ENCODE measurements at places on chromosomes 3 and 15. TPM values are rescaled to one million over a fixed set of nuclear protein-coding genes. Genes with fewer than 3 reads are reported as not detected.

- no peaks in the 10 kb centered on the region for H3K4me1 ChIP-seq
- H3K36me3 ChIP-seq = no peaks in the 10 kb centered on the region
- no peak overlapping the region for H3K27ac ChIP-seq
- no peak for DNase-seq
Measured at GRCh38 chr3:59685432-59685831, 635.6 kb upstream of the CFAP20DC start.

DNA sequence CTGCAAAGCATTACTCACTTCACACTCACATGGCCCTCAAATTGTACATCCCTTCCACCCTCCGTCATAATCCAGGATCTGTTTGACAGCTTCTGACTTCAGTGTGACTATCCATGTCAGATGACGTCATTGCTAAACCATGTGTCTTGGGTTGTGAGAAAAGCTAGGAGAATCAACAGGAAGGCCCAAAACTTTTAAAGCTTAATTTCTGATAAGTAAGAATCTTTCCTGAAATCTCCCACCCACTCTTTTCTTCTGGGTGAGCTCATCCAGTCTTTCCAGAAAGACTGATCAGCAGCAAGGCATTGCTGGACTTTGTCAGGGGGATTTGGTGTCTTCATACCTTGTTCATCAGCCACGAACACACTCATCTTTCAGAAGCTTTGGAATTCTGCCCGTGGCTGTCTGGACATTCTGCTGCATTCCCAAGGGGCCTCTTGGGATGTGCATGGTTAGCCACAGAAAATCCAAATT, 11.5 kb upstream of the LMCD1 start:
- H3K4me3 ChIP-seq = no peak overlapping the region
- H3K27me3 ChIP-seq = no peaks in the 10 kb centered on the region
- no peak for DNase-seq
- no peaks in the 10 kb centered on the region for H3K36me3 ChIP-seq

DNA sequence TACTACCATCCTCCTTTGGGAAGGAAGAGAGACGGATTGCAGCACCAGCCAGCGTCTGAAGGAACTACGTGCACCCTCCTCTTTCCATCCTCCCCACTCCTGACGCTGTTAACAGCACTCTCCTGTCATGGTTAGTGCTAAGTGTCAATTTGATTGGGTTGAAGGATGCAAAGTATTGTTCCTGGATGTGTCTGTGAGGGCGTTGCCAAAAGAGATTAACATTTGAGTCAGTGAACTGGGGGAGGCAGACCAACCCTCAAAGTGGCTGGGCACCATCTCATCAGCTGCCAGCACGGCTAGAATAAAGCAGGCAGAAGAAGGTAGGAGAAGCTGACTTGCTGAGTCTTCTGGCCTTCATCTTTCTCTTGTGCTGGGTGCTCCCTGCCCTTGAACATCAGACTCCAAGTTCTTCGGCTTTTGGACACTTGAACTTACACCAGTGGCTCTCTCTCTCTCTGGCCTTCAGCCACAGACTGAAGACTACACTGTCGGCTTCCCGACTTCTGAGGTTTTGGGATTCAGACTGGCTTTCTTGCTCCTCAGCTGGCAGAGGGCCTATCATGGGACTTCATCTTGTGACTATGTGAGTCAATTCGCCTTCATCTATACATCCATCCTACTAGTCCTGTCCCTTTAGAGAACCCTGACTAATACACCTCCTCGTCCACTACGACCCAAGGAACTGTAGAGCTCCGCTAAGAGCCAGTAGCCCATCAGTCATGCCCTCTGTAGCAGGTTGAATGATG, 128.2 kb upstream of the HES1 start:
- H3K4me3 ChIP-seq = no peak overlapping the region
- DNase-seq = no peak
- H3K4me1 ChIP-seq = peaks cover 8% of the 10 kb centered on the region
- no peaks in the 10 kb centered on the region for H3K36me3 ChIP-seq
- H3K27ac ChIP-seq = no peak overlapping the region

GRCh38 chr15:63669074-63669473, 71.9 kb downstream of the FBXL22 start:
- H3K4me3 ChIP-seq = no peak overlapping the region
- no peak for DNase-seq
- no peaks in the 10 kb centered on the region for H3K27me3 ChIP-seq
- no peak overlapping the region for H3K27ac ChIP-seq
- H3K36me3 ChIP-seq = peaks cover 63% of the 10 kb centered on the region

DNA sequence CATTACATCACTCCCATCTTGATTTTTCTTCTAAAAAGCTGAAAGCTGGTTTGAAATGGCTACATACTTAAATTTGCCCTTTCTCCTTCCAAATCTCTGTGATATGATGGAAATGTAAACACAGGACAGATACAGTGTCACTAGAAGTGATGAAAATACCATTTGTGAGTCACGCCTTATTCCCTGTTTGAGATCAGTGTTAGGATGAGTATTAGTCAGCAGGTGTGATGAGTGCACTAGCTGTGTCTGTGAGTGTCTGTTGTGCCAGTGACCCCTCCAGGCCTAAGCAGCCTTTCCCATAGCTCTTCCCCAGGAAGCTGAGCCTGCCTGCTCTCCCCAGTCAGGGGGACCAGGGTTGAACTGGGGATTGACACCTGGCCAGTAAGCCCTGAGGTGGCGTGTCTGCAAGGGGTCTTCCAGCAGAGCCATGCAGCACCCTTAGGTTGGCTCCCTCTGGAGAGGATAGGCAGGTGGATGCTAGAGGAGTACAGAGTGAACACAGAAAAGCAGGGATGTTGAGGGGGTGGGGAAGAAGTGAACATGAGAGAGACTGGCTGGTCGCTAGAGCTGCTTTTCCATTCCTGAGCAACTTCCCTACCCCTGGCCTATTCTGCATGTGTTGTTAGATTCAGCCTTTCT, 92.0 kb downstream of the PDE8A start:
- H3K27me3 ChIP-seq = no peaks in the 10 kb centered on the region
- H3K27ac ChIP-seq = no peak overlapping the region
- H3K4me3 ChIP-seq = no peak overlapping the region
- H3K4me1 ChIP-seq = peaks cover 9% of the 10 kb centered on the region

DNA sequence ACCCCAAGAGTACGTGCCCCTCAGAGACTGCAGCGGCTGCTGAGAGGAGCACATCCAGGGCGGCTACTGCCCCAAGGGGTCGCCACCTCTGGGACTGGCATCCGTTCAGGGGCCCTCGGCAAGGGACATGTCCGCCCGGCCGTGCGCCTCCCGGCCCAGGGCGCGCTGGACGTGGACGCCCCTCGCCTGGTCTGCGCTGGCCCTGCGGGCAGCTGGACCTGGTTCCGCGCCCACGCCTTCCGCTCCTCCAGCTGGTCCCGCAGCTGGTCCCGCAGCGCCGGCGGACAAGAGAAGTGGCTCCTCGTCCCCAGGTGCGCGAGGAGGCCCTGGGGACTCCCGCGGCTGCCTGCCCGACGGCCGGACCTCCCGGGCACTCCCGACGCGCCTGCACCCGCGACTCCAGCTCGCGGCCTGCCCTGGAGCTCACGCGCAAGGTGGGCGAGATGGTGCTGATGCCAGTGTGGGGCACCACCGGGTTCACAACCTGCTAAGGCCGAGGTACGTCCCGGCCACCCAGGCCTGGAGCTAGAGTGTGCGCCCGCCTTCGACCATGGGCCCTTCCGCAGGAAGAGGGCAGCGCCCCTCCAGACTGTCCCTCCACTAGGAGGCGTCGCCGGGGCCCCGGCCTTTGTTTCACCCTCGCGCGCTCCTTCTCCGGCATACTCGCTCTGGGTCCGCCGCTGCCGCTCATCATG, 14.4 kb upstream of the GP9 start:
- no peaks in the 10 kb centered on the region for H3K27me3 ChIP-seq
- H3K4me1 ChIP-seq = no peaks in the 10 kb centered on the region
- no peak overlapping the region for H3K4me3 ChIP-seq
- H3K36me3 ChIP-seq = no peaks in the 10 kb centered on the region
- DNase-seq = peak; percentile 81

DNA sequence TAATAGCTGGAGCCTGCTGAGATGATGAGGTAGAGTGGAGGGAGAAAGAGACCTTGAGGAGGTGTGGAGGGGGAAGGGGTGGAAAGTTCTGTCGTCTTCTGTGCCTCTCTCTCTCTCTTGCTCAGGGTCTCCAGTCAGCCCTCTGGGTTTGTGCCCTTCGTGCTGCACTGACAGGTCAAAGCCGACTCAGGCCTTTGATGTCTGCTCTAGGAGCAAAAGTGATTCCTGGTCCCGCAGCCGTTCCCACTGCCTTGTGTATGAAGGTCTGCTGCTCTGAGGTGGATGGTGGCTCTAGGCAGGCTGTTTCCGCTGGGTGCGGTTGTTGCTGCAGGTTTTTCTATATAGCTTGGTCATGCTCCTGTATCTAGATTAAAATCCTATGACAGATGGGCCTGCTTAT, 89.4 kb downstream of the IGF1R start:
- no peaks in the 10 kb centered on the region for H3K36me3 ChIP-seq
- peak; percentile 47 for DNase-seq
- H3K4me3 ChIP-seq = no peak overlapping the region
- no peaks in the 10 kb centered on the region for H3K27me3 ChIP-seq
- H3K27ac ChIP-seq = no peak overlapping the region
- H3K4me1 ChIP-seq = peaks cover 13% of the 10 kb centered on the region

DNA sequence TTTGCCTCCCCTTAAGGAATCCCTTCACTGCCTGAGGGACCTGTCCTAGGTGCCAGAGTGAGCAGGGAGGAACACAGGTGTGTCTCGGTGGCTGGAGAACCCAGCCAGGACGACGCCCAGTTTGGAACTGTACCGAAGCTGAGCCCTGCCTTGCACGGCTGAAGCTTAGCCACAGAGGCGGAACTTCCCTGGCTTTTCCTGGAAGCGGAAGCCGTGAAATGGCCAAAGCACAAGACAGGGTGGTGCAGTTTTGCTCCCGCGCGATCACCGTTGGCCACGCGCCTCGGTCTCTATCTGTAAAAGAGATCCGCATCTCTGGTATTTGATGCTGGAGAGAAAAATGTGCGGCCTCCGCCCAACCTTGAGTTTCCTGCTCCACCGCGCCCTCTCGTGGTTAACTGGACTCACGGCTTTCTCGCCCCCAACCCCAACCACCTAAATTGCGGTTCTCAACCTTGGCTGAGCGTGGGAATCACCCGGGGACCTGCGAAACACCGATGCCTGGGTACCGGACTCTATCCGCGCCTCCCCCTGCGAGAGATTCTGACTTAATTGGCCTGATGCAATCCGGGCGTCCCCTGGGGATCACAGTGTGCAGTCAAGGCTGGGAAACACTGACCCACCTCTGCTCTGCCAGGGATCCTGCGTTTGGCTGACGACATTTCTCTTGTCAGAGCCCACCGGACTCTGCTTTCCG, 70.7 kb upstream of the ABHD2 start:
- peak overlapping the region; percentile 62 for H3K4me3 ChIP-seq
- no peak overlapping the region for H3K27ac ChIP-seq
- peak; percentile 97 for DNase-seq
- no peaks in the 10 kb centered on the region for H3K36me3 ChIP-seq
- H3K27me3 ChIP-seq = peaks cover 15% of the 10 kb centered on the region

GRCh38 chr15:81085898-81086297, 48.2 kb upstream of the CFAP161 start:
- H3K27me3 ChIP-seq = no peaks in the 10 kb centered on the region
- no peak overlapping the region for H3K27ac ChIP-seq
- H3K4me1 ChIP-seq = no peaks in the 10 kb centered on the region
- no peaks in the 10 kb centered on the region for H3K36me3 ChIP-seq
- no peak for DNase-seq

- DNase-seq = peak; percentile 57
- no peak overlapping the region for H3K4me3 ChIP-seq
- peaks cover 4% of the 10 kb centered on the region for H3K4me1 ChIP-seq
- no peak overlapping the region for H3K27ac ChIP-seq
Measured at GRCh38 chr3:187186801-187187421, 10.4 kb upstream of the RTP1 start.

GRCh38 chr3:53665608-53666425, 171.4 kb downstream of the CACNA1D start:
- H3K27me3 ChIP-seq = peaks cover 13% of the 10 kb centered on the region
- no peak overlapping the region for H3K4me3 ChIP-seq
- DNase-seq = no peak
- H3K4me1 ChIP-seq = no peaks in the 10 kb centered on the region
- H3K27ac ChIP-seq = no peak overlapping the region

DNA sequence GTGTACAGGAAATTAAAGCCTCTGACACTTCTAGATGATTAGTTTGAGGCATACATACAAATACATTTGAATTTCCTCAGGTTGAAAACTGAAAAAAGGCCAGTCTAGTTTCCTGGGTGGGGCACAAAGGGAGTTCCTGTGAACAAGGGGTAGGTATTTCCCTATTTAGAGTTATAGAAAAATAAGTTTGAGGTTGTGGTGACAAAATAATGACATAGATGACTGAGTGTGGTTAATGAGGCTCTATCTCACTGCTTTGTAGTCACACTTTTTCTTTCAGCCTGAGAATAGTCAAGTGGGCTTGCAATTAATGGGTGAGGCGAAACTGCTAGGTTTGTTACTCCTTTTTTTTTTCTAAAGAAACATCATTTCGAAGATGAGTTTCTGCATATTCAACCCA, 4.3 kb downstream of the SLCO3A1 start:
- H3K4me1 ChIP-seq = no peaks in the 10 kb centered on the region
- H3K36me3 ChIP-seq = no peaks in the 10 kb centered on the region
- no peak overlapping the region for H3K4me3 ChIP-seq
- peaks cover 17% of the 10 kb centered on the region for H3K27me3 ChIP-seq

- DNase-seq = no peak
- H3K36me3 ChIP-seq = no peaks in the 10 kb centered on the region
- no peaks in the 10 kb centered on the region for H3K27me3 ChIP-seq
- H3K27ac ChIP-seq = no peak overlapping the region
- H3K4me1 ChIP-seq = no peaks in the 10 kb centered on the region
Measured at GRCh38 chr3:18288243-18288642, 136.9 kb downstream of the SATB1 start.

DNA sequence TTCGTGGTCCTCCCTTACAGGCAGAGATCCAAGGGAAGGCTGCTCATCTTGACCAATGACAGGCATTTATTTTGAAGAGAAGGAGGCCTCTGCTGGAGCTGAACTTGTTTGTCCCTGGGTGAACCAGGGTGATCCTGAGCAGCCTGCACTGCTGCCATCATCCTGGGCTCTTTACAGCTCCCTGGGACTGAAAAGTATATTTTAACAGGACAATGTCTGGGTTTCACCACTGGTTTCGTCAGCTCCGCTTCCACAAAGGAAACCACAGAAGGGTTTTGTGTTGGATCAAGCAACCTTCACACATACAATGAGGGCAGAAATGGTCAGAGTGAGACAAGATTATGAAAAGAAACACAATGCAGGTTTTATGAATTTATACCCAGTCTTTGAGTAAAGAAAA, 400.7 kb upstream of the TPM1 start:
- H3K27ac ChIP-seq = no peak overlapping the region
- H3K4me1 ChIP-seq = peaks cover 2% of the 10 kb centered on the region
- H3K36me3 ChIP-seq = no peaks in the 10 kb centered on the region
- no peaks in the 10 kb centered on the region for H3K27me3 ChIP-seq

GRCh38 chr3:57696801-57697321, 4.0 kb upstream of the DENND6A start:
- no peak overlapping the region for H3K4me3 ChIP-seq
- no peak overlapping the region for H3K27ac ChIP-seq
- no peaks in the 10 kb centered on the region for H3K36me3 ChIP-seq

GOLGA8R gene
- 0.31 TPM for total RNA-seq

CILP gene
- total RNA-seq = not detected

TNNC1 gene
- 50.9 TPM for total RNA-seq

EPHB1 gene
- total RNA-seq = 2.4 TPM

RLBP1 gene
- not detected for total RNA-seq

MYD88 gene
- total RNA-seq = 18.8 TPM

GXYLT2 gene
- 7.9 TPM for total RNA-seq

GJD2 gene
- total RNA-seq = not detected

MEX3B gene
- total RNA-seq = 3.4 TPM

GOLGA6L10 gene
- total RNA-seq = 10.4 TPM
